Trophoblast cell (in vitro differentiated cells and primary cell): ENCODE measurements at places on chromosomes 2 and 18.

GRCh38 chr2:208350610-208351009, 56.0 kb upstream of the PTH2R start:
- H3K36me3 ChIP-seq: peaks cover 19% of the 10 kb centered on the region
- no peaks in the 10 kb centered on the region for H3K4me1 ChIP-seq
- DNase-seq: no peak
- no peak overlapping the region for H3K27ac ChIP-seq

- no peak overlapping the region for H3K27ac ChIP-seq
- no peaks in the 10 kb centered on the region for H3K36me3 ChIP-seq
- H3K4me3 ChIP-seq: no peak overlapping the region
- H3K27me3 ChIP-seq: no peaks in the 10 kb centered on the region
Measured at GRCh38 chr2:241817126-241817820, 8.3 kb downstream of the NEU4 start.

DNA sequence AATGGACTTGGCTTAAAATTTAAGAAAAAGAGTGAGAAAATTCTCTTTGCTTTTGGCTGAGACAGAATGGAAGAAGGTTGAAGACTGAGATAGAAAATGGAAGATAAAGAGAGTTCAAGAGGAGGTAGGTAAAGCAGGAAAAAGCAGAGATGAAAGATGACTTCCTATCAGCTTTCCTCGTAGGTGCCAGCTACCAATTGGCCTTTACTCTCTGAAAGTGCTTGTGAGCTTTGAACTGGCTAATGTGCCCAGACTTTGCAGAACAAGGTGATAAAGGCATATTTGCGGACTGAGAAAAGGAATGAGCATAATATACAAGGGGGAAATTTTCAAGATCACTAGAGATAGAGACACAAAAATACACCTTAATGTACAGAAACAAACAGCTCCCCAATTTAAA, 54.7 kb upstream of the UBE2E3 start:
- no peak for DNase-seq
- H3K27me3 ChIP-seq: no peaks in the 10 kb centered on the region
- H3K4me3 ChIP-seq: no peak overlapping the region
- no peaks in the 10 kb centered on the region for H3K4me1 ChIP-seq

DNA sequence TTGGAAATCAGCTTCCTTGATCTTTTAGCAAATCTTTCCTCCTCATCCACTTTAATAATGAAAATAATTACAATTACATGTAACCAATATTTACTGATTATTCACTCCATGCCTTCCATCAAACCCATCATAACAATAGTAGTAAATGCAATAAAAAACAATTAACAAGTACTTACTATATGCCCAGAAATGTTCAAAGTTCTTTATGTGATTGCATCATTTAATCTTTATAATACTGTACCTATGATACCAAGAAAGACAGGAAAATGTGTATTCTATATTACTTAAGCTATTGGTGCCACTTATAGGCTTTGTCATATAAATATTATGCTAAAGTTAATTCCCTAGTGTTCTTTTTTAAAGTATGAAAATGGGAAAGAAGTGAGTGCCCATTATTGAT, 210.2 kb upstream of the PKDCC start:
- H3K4me3 ChIP-seq: no peak overlapping the region
- no peaks in the 10 kb centered on the region for H3K4me1 ChIP-seq

GRCh38 chr2:113963965-113964364, 74.1 kb downstream of the ACTR3 start:
- H3K4me1 ChIP-seq: no peaks in the 10 kb centered on the region
- H3K27me3 ChIP-seq: no peaks in the 10 kb centered on the region
- DNase-seq: peak; percentile 39
- H3K4me3 ChIP-seq: no peak overlapping the region

GRCh38 chr2:122236152-122236874, 480.9 kb downstream of the TSN start:
- H3K4me1 ChIP-seq: no peaks in the 10 kb centered on the region
- no peaks in the 10 kb centered on the region for H3K27me3 ChIP-seq
- peak; percentile 74 for DNase-seq
- H3K27ac ChIP-seq: no peak overlapping the region
- H3K36me3 ChIP-seq: no peaks in the 10 kb centered on the region

DNA sequence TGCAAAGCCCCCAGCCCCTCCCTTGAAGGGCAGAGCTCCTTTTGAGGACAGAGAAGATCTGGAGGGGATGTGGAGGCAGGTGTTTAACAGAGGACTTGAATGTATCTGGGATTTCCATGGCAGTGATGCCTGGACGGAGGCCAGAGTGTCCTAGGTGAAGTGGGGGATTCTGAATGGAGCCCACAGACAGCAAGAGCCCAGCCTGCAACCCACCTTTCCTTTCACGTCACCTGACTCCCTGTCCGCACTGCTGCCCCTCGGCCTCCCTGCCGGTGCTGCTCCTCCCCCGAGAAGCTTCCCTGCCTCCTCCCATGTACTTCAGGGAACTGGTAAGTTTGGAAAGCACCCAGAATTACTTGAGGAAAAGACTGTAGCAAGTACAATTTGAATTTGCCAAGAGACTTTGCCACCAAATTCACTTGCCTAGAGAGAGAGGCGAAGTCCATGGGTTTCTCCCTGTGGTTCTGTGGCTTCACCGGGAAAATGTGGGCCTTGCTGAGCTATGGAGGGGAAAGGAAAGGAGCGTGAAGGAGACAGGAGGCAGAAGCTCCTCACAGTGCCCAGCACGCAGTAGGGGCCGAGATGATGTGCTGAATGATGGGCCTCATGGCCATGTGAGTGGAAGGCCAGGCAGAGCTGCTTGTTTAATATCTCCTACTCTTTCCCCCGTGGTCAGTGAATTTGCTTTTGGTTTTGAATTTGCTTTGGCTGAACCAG, 13.9 kb upstream of the ASPRV1 start:
- no peaks in the 10 kb centered on the region for H3K27me3 ChIP-seq
- peaks cover 14% of the 10 kb centered on the region for H3K4me1 ChIP-seq
- no peaks in the 10 kb centered on the region for H3K36me3 ChIP-seq
- H3K4me3 ChIP-seq: no peak overlapping the region
- no peak for DNase-seq

- H3K27ac ChIP-seq: no peak overlapping the region
- H3K4me3 ChIP-seq: no peak overlapping the region
- no peak for DNase-seq
- no peaks in the 10 kb centered on the region for H3K36me3 ChIP-seq
Measured at GRCh38 chr18:74278058-74278457, 13.7 kb downstream of the CYB5A start.

GRCh38 chr2:218720048-218721041, 9.7 kb downstream of the TTLL4 start:
- H3K36me3 ChIP-seq: peaks cover 2% of the 10 kb centered on the region
- H3K4me3 ChIP-seq: no peak overlapping the region
- DNase-seq: no peak

GRCh38 chr2:214810671-214811070, 1.2 kb upstream of the BARD1 start:
- no peak overlapping the region for H3K27ac ChIP-seq
- H3K36me3 ChIP-seq: no peaks in the 10 kb centered on the region
- no peak overlapping the region for H3K4me3 ChIP-seq
- peaks cover 5% of the 10 kb centered on the region for H3K4me1 ChIP-seq

- no peaks in the 10 kb centered on the region for H3K36me3 ChIP-seq
- H3K27me3 ChIP-seq: no peaks in the 10 kb centered on the region
- no peak overlapping the region for H3K4me3 ChIP-seq
- no peak for DNase-seq
- no peak overlapping the region for H3K27ac ChIP-seq
- no peaks in the 10 kb centered on the region for H3K4me1 ChIP-seq
Measured at GRCh38 chr2:224946895-224947294, 95.4 kb downstream of the DOCK10 start.

GRCh38 chr2:191670076-191670475, 7.9 kb upstream of the NABP1 start:
- H3K4me1 ChIP-seq: peaks cover 4% of the 10 kb centered on the region
- H3K27ac ChIP-seq: no peak overlapping the region
- DNase-seq: no peak
- no peaks in the 10 kb centered on the region for H3K27me3 ChIP-seq
- no peak overlapping the region for H3K4me3 ChIP-seq
- H3K36me3 ChIP-seq: no peaks in the 10 kb centered on the region

GRCh38 chr18:62715759-62716615, 646 bp downstream of the PHLPP1 start:
- peaks cover 2% of the 10 kb centered on the region for H3K4me1 ChIP-seq
- peak overlapping the region; percentile 97 for H3K27ac ChIP-seq
- DNase-seq: peak; percentile 71
- peak overlapping the region; percentile 99 for H3K4me3 ChIP-seq

DNA sequence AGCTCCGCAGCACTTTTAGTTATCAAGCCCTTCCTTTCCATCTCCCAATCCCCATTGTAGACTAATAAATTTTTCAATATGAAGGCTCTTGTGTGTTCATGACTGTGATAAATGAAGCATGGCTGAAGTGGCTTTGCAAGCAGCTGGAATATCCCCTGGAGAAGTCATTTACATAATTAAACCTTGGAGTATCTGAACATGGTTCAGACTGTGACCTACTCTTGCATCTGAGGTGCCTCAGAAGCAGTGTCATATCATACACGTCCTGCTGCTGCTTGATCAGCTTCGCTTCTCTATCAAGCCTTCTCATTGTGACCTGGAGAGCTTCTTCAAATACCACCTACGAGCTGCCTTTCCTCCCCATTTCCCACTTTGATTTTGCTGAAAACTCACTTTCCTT, 48.4 kb upstream of the ZNF397 start:
- H3K27me3 ChIP-seq: no peaks in the 10 kb centered on the region
- no peak overlapping the region for H3K4me3 ChIP-seq
- no peaks in the 10 kb centered on the region for H3K4me1 ChIP-seq
- H3K36me3 ChIP-seq: no peaks in the 10 kb centered on the region

- no peaks in the 10 kb centered on the region for H3K27me3 ChIP-seq
- H3K27ac ChIP-seq: no peak overlapping the region
- H3K36me3 ChIP-seq: no peaks in the 10 kb centered on the region
- H3K4me1 ChIP-seq: peaks cover 4% of the 10 kb centered on the region
Measured at GRCh38 chr2:162261032-162261945, 18.0 kb upstream of the FAP start.

DNA sequence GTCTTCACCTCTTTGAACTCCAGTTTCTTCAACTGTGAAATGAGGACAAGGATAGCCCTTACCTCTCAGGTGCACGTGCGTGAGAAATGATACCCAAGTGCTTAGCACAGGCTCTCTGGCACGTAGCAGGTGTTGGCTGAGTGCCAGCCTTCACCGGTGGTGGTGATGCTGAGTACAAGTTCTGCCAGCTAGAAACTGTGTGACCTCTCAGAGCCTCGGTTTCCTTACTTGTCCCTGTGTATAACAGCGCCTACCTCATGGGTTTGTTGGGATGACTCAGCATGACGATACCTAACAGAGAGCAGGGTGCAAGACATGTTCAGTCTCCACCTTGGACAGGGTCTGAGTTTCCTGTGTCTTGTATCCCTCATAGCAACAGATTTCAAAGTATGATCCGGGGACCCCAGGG, 205.1 kb downstream of the TNS1 start:
- no peak overlapping the region for H3K27ac ChIP-seq
- no peaks in the 10 kb centered on the region for H3K27me3 ChIP-seq
- H3K4me1 ChIP-seq: peaks cover 22% of the 10 kb centered on the region

GRCh38 chr2:147867050-147867449, 22.2 kb downstream of the ACVR2A start:
- no peaks in the 10 kb centered on the region for H3K27me3 ChIP-seq
- no peak overlapping the region for H3K27ac ChIP-seq
- H3K4me3 ChIP-seq: no peak overlapping the region
- no peaks in the 10 kb centered on the region for H3K36me3 ChIP-seq
- DNase-seq: no peak

GRCh38 chr2:8517850-8518498, 163.9 kb upstream of the ID2 start:
- H3K27ac ChIP-seq: no peak overlapping the region
- no peak for DNase-seq
- H3K4me3 ChIP-seq: no peak overlapping the region
- H3K27me3 ChIP-seq: no peaks in the 10 kb centered on the region

DNA sequence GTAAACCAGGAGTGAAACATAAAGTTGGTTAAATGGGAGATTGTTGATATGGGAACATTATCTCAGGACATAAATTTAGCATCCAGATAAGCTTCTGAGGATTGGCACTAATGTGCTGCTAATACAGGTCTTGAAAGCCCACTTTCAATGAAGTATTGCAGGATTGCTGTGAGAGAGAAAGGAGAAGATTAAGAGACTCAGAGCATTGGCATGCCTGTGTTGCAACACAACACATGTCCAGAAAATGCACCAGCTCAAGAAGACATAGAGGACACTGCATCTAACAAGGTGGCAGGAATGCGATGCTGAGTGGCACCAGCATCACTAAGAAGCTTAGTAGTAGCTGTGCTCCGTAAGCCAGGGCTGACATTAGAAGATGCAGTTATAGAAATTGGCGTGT, 728.9 kb downstream of the SUCLG1 start:
- H3K27ac ChIP-seq: no peak overlapping the region
- H3K4me1 ChIP-seq: no peaks in the 10 kb centered on the region
- no peak for DNase-seq
- H3K4me3 ChIP-seq: no peak overlapping the region

DNA sequence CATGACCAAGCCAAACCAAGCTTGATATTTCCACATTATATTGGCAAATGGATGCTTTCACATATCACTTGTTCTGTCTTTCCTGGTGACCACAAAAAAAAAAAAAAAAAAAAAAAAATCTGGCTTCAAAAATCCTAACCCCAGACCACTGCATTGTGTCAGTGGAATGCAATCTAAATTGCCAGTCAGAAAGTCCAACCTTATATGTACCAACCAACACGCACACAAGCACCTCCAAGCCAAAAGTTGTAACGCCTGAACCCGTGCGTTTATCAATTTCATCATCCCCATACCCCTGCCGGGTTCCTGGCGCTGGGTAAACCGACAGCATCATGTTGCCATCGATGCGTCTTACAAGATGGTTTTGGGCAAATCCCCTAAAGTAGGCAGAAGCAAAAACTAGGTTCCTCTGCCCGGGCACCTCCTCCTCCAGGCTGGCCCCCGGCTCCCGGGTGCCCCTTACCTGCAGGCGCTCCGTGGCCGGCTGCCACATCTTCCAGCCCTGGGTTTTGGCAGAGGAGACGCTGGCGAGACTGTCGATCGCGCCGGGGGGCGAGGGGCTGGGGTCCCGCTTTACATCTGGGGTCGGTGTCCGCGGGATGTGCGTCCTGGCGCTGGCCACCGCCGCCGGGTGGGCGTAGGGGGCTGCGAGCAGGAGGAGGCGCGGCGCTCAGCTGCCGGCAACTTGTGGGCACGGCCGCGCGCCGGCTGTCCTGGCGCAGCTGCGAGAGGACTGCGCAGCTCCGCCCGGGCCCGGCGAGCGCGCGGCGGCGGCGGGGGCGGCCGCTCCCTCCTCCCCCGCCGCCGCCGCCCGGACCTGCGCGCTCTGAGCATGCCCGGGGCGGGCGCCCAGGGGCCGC, at the start of gene PID1:
Gene PID1 (minus strand): TSS at position 737 of the 860 bp plus-strand sequence. CDS start 244 bp downstream, at position 493.
- no peaks in the 10 kb centered on the region for H3K36me3 ChIP-seq
- peak within 1 kb of the TSS; percentile 85 for H3K4me3 ChIP-seq
- peaks cover 5% of the 10 kb centered on the region for H3K4me1 ChIP-seq
- H3K27ac ChIP-seq: peak within 1 kb of the TSS; percentile 61
- peak; percentile 43 for DNase-seq

- H3K27me3 ChIP-seq: no peaks in the 10 kb centered on the region
- no peaks in the 10 kb centered on the region for H3K36me3 ChIP-seq
- H3K4me3 ChIP-seq: no peak overlapping the region
- H3K4me1 ChIP-seq: no peaks in the 10 kb centered on the region
Measured at GRCh38 chr2:241859017-241859435, 332 bp upstream of the PDCD1 start.
